ENCODE measurements at places on chromosomes 2 and 18.
A peak's percentile ranks its signal among the peaks of the same experiment; 100 is the strongest.

GRCh38 chr2:173282795-173283545, 71.7 kb upstream of the CDCA7 start:
- H3K27me3 ChIP-seq, result no peaks in the 10 kb centered on the region
- no peak for DNase-seq
- H3K4me3 ChIP-seq, result no peak overlapping the region
- no peak overlapping the region for H3K27ac ChIP-seq
- no peaks in the 10 kb centered on the region for H3K36me3 ChIP-seq
- H3K4me1 ChIP-seq, result peaks cover 6% of the 10 kb centered on the region

DNA sequence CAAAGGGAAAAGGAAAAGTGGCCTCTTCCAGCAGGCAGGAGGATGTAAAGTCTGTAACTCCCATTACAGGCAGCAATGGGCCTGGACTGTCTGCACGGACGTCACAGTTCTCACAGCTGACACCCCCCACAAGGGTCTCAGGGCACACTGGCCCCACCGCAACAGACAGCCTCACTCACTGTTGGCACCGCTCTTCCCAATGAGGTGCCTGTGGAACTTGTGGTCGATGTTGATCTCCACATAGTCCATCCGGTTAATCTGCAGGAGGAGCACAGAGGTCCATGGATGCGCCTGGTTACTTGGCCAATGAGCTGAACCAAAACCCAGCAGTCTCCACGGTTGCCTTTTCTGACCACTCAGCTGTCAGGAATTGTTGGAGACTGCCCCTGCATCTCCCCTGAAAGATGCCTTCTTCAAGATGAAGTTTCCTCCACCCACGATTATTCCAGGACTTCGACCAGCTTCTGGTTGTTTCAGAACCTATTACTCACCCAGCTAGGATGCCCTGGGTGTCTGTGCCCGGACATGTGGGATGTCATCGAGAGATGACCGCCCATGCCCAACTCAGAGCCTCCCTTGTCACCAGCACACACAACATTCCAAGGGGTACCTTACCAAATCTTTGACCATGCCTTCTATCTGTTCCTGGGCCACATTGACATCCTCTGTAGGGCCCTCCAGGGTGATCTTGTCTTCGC, 62.5 kb downstream of the HDLBP start:
- DNase-seq, result no peak
- no peaks in the 10 kb centered on the region for H3K4me1 ChIP-seq

DNA sequence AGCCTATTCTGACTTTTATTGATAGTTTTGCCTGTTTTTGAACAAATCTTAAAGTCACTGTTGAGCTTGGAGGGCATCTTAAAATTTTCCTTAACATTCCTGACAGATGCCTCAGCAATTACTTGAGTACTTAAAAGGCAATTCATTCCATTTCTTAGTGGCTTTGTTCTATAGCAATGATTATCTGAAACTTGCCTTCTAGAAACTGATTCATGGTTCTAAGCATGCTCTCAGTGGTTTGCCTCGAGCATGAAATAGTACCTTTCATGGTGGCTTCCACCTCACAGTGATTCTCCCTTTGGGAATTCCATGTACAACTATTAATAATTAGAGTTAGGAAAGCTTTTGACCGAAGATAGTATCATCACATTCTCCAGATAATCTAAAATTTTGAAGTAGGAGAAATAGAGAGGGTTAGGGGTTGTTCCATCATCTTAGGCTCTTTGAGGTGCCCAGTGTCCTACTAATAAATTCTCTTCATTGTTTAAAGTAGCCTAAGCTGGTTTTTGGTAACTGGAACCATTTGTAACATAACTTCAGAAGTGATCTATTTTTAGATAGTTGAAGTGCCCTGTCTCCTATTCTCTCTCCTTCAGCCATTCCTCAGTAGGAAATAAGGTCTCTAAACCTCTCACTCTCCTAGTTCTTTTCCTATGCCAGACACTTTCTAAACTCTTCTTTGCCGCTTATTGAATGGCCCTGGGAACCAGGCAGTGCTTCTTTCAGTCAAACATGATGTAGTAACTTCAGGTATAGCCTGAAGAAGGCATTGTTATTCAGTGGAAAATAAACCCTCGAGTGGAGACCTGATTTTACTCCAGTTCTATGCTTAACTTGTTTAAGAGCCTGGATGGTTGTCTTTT, 156.1 kb downstream of the HAUS1 start:
- no peak overlapping the region for H3K4me3 ChIP-seq
- peaks cover 35% of the 10 kb centered on the region for H3K4me1 ChIP-seq
- no peak for DNase-seq
- peaks cover 39% of the 10 kb centered on the region for H3K36me3 ChIP-seq
- H3K27ac ChIP-seq, result no peak overlapping the region

GRCh38 chr18:46034230-46034629, 37.8 kb downstream of the PSTPIP2 start:
- no peak overlapping the region for H3K4me3 ChIP-seq
- H3K36me3 ChIP-seq, result peaks cover 18% of the 10 kb centered on the region
- peaks cover 5% of the 10 kb centered on the region for H3K4me1 ChIP-seq
- DNase-seq, result no peak

- no peak overlapping the region for H3K4me3 ChIP-seq
- no peaks in the 10 kb centered on the region for H3K27me3 ChIP-seq
- no peak overlapping the region for H3K27ac ChIP-seq
- no peaks in the 10 kb centered on the region for H3K36me3 ChIP-seq
These were observed 308.7 kb downstream of the LRATD1 start for GRCh38 chr2:14941151-14941631.

GRCh38 chr2:100077456-100077855, 64.9 kb downstream of the AFF3 start:
- H3K4me1 ChIP-seq, result no peaks in the 10 kb centered on the region
- DNase-seq, result no peak
- H3K4me3 ChIP-seq, result no peak overlapping the region
- H3K27ac ChIP-seq, result no peak overlapping the region

DNA sequence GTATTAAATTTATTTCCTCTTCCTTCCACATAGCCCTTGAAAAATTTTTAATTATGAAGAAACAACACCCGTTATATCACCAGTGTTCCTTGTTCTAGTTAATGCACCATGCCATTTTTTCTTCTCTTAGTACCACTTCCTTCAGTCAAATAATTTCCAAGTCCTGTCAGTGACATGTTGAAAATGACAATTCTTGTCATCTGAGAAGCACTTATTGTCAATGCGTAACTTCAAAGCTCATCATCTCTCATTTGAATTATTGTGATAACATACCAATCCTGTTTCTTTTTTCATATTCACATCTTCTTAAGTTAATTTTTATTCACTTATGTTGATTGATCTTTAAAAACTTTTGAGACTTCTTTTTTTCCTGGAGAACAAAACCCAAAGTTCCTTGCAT, 320.4 kb downstream of the ASXL3 start:
- H3K27me3 ChIP-seq, result no peaks in the 10 kb centered on the region
- no peak overlapping the region for H3K4me3 ChIP-seq
- no peaks in the 10 kb centered on the region for H3K36me3 ChIP-seq

DNA sequence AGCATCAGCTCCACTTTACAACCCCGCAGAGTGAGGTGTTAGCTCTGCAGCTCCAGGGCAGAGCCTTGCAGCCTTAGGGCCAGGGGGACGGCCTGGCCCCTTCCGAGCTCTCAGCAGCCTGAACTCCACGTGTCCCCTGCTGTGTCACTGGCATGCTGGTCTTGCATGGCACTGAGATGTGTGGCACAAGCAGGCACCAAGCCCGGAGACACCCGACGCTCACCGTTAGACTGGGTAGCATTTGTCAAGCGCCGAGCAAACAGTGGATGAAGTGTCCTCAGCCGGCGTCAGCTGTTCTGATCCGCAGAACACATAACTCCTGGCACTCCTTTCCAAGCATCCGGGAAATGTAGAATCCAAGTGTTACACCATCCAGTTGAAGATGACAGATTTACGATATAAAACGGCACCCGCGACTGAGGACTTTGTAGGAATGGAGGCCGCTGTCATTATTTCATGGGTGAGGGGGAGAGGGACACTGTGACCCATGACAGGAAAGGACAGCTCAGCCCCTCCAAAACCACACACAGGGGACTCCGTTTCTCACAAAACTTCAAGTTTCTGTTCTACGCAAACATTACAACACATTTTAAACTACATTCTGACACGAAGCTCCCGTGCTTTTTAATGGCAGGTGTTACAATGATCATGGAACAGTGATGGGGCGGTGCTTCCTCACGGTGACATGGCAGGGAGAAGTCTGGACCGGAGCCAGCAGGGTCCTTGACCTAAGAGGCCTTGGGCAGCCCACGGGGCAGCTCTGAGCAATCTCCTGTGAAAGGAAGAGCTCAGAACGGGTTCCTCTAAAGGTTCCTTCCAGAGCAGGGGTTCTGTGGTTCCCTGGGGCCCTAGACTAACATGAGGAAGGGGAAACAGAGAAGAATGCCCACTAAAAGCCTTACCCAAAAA, 89.4 kb downstream of the HDAC4 start:
- peaks cover 16% of the 10 kb centered on the region for H3K36me3 ChIP-seq
- H3K4me3 ChIP-seq, result no peak overlapping the region
- no peaks in the 10 kb centered on the region for H3K27me3 ChIP-seq
- H3K4me1 ChIP-seq, result peaks cover 14% of the 10 kb centered on the region
- DNase-seq, result no peak
- H3K27ac ChIP-seq, result no peak overlapping the region

- DNase-seq, result no peak
- peak overlapping the region; percentile 35 for H3K4me3 ChIP-seq
- peaks cover 4% of the 10 kb centered on the region for H3K27me3 ChIP-seq
- peaks cover 28% of the 10 kb centered on the region for H3K4me1 ChIP-seq
These were observed 55.3 kb upstream of the HK2 start for GRCh38 chr2:74778381-74779264.

- H3K27ac ChIP-seq, result no peak overlapping the region
- no peaks in the 10 kb centered on the region for H3K36me3 ChIP-seq
- H3K27me3 ChIP-seq, result peaks cover 31% of the 10 kb centered on the region
These were observed 19.3 kb upstream of the SLC4A10 start for GRCh38 chr2:161604901-161605300.

GRCh38 chr18:49768051-49768391, 45.3 kb downstream of the ACAA2 start:
- DNase-seq, result no peak
- H3K4me3 ChIP-seq, result no peak overlapping the region
- no peaks in the 10 kb centered on the region for H3K4me1 ChIP-seq

Data from T-helper 2 cell treated with Interferon-gamma antibody and Interleukin-4, amounts not matched to agents 5 μg/mL and 100 μg/mL, for 36 hours (primary cell).